H9 (cell line): ENCODE measurements at places on chromosomes 4 and X. TPM values are rescaled to one million over a fixed set of nuclear protein-coding genes. Genes with fewer than 3 reads are reported as not detected.

Gene FGF5
- not detected in 2 replicates for total RNA-seq

GRCh38 chr4:23805450-23805851 lies 84.4 kb downstream of the PPARGC1A start:
- no peaks in the 10 kb centered on the region for H3K27me3 ChIP-seq
- no peak overlapping the region for H3K27ac ChIP-seq
- H3K4me3 ChIP-seq: no peak overlapping the region
- no peaks in the 10 kb centered on the region; the same call in 2 of the 3 replicates for H3K36me3 ChIP-seq
- H3K4me1 ChIP-seq: no peaks in the 10 kb centered on the region
- DNase-seq: no peak

DNA sequence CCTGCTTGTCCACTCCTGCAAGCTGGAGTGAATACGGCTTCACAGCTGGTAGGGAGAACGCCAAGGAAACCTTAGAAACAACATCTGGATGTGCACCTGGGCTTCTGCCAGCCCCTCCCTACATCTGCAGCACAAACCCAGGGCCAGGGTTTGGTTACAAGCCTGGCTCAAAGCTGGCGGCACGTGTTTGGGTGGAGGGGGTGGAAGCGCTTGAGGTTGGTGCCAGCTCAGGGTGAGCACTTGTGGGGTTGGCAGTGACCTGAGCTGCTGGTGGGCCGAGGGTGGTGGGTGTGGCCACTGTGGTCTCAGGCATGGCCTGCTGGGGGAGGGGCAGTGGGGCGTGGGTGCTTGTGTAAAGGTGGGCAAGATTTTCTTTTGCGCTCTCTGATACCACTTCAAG lies 15.6 kb downstream of the ELF4 start:
- no peaks in the 10 kb centered on the region for H3K27me3 ChIP-seq
- DNase-seq: no peak
- no peak overlapping the region for H3K4me3 ChIP-seq
- H3K4me1 ChIP-seq: no peaks in the 10 kb centered on the region

GRCh38 chr4:141759796-141760425 lies 123.5 kb downstream of the IL15 start:
- H3K4me1 ChIP-seq: no peaks in the 10 kb centered on the region; the same call in 1 of the 2 replicates
- H3K36me3 ChIP-seq: no peaks in the 10 kb centered on the region; the same call in 1 of the 2 replicates
- H3K27me3 ChIP-seq: no peaks in the 10 kb centered on the region
- DNase-seq: no peak
- H3K4me3 ChIP-seq: no peak overlapping the region

Gene ADH6
- total RNA-seq: not detected in 2 replicates

Gene MAD2L1
- total RNA-seq: 87.2 TPM in 2 replicates

Gene TEX13D
- 0.15 TPM in 1 of 2 replicates, not detected in the other for total RNA-seq
